ENCODE measurements at places on chromosomes 2 and 18.

DNA sequence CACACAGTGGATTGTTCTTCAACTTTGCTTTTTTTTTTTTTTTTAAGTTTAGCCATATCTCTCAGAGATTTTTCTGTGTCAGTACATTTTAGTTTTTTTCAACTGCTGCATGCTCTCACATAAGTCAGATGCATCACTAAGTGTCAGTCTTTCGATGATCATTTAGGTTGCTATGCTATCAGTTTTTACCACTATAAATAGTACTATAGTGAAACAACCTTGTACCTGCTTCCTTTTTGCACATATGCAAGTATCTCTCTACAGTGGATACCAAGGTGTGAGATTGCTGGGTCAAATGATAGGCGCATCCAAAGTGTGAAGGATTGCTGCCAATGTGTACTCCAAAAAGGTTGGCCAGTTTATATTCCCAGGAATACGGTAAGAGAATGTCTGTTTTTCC is 33.5 kb upstream of the MAP4K3 start:
- DNase-seq, result no peak

GRCh38 chr2:101854877-101855276 is 136.9 kb upstream of the IL1R2 start:
- DNase-seq, result no peak

- DNase-seq, result no peak
Observed at GRCh38 chr2:168652997-168653921, 149.2 kb upstream of the NOSTRIN start.

DNA sequence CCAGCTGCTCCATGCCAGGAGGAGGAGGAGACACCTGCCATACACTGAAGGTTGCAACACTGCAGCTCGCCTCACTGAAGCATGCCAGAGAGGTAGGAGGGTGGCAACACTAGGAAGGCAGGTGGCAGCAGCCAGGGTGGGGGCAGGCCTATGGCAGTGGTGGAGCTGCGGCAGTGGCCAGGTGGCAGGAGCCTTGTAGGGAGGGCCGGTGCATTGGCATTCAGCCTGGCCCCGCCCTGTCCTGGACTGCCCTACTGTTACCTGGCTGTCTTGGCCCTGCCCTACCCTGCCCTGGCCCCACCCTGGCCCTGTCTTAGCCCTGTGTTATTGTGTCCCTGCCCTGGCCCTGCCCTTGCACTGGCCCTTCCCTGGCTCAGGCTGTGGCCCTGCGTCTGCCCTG is 7.4 kb upstream of the ANKRD62 start:
- DNase-seq, result no peak

- DNase-seq, result no peak
Observed at GRCh38 chr18:9969247-9969646, 55.4 kb downstream of the VAPA start.

DNA sequence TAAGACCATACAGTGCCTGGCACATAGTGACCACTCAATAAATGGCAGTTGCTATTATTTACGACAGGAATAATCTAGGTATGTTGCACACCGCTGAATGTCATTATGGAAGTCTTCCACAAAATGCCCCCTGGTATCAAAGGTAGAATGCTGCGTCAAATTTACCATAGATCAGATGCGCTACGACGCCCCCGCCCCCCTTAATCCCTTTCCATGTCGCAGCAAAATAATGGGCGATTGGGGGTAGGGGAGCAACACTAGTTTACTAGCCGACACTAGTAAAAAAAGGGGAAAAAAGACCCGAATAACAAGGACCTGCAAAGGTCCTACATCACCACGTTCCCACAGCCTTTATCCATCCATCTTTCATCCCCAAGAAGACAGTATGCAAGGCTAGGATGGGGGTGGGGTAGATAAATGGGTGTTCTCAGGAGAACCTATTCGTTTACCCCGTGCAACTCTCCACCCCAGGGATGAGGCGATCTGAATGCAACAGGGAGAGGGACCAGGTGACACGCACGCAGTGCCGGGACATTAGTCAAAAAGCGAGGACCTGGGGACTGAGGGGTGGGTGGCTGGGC is 455 bp downstream of the PREPL start:
- DNase-seq, result no peak

All from fibroblast of skin of right quadriceps (primary cell).